Left cardiac atrium (tissue), 4 donors: ENCODE measurements at places on chromosomes 3 and 15. TPM values are rescaled to one million over a fixed set of nuclear protein-coding genes. Genes with fewer than 3 reads are reported as not detected.

DNA sequence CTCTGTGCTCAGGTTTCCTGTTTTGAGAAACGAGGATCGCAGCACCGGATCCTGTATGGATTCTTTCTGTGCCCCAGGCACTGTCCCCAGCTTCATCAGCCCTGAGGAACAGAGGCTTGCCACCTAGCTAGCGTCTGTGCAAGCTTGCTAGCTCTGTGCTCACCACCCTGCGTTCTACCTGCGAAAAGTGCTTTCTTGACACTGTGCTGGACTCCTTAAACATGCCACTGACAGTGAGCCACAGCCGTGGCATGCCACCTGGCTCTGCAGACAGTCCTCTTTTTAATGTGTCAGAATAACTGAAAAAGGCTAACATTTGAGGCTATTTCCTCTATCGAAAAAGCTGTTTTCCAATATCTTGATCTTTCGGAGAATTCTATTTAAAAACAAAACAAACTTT lies 1.4 kb downstream of the PGPEP1L start:
- DNase-seq = no peak

GRCh38 chr15:97026781-97027180 lies 696.3 kb downstream of the NR2F2 start:
- no peak for DNase-seq

KCNH8 gene
- total RNA-seq = 0.08 TPM

- DNase-seq = no peak
Observed at GRCh38 chr3:149947231-149947630, 23.5 kb downstream of the PFN2 start.

GRCh38 chr15:70974004-70974832 lies 81.6 kb downstream of the LRRC49 start:
- no peak for DNase-seq

- DNase-seq = no peak
Observed at GRCh38 chr3:5115506-5116162, 6.5 kb upstream of the ARL8B start.

GRCh38 chr3:126390201-126390600 lies 4.5 kb upstream of the CFAP100 start:
- DNase-seq = no peak
